Dorsolateral prefrontal cortex (tissue), 122 donors: ENCODE measurements at places on chromosomes 12 and 14.

DNA sequence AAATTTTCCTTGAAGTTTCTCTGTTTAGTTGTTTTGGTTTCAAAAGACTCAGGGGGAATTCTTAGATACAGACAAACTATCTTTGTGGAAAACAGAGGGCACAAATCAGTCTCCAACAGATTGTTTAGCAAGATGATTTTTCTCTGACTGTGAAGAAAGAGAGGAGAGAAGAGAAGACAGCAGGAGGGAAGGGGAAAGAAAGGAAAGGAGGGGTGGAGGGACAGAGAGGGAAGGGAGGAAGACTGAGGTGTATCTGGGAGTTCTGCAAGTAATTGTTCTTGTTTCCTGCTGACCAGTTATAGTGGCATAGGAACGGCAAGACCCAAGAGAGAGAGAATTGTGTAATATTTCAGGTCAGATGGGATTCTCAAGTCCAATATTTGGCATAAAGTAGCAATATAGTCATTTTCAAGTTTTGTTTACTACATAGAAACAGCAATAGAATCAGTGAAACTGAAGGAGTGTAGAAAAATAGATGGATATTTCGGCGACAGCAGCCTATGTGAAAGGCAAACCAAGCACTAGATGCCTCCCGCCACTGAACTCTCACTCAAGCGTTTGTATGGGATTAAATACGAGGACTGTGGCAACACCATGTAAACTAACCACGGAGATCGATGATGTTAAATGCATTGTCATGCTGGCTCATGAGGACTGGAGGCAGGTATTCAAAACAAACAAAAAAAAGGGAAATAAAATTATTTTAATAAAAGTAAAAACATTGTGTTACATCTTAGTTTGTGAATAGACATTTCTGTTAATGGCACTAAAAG, 342.5 kb downstream of the SLC16A7 start:
- DNase-seq = no peak

DNA sequence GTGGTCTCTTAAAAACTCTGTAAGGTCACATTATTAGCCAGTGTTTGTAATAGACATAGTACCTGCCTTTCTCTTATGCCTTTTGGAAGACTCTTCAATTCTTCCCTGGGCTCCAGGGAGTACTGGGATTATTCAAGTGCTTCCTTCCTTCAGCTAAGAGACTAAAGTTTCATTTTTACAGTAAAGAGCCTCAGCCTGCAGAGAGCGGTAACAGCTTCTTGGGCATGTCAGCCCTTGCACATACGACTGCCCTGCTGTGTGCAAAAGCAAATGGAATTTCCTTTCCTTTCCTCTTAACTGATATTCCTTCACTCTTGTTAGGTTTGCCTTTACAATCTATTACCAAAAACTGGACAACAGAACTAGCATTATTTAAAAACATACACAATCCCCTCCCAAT, 32.9 kb upstream of the AMIGO2 start:
- no peak for DNase-seq

GRCh38 chr12:52874573-52875435, 26.0 kb upstream of the KRT78 start:
- DNase-seq = no peak

DNA sequence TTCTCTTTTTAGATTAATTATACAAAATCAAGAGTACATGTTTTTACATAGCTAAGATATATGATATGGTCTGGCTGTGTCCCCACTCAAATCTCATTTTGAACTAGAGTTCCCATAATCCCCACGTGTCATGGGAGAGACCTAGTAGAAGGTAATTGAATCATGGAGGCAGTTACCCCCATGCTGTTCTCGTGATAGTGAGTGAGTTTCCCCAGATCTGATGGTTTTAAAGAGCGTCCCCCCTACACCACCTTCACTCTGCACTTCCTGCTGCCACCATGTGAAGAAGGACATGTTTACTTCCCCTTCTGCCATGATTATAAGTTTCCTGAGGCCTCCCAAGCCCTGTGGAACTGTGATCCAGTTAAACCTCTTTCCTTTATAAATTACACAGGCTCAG, 21.4 kb upstream of the DRAM1 start:
- no peak for DNase-seq

DNA sequence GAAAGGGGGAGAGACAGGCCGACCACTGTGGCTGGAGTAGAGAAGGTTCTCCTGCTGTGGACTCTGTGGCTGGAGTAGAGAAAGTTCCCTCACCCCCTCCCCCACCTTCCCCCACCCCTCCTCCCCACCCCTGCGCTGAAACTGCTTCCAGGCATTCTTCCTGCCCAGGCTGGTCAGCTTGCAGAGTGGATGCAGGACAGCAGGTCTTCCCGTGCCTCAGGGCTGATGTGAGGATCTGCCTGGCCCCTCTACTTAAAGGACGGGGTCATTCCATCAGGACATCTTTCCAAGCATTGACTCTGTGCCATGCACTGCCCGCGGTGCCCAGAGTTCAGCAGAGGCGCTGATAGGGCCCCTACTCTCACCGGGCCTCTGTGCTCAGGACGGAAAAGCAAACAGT, 13.2 kb upstream of the RIMBP2 start:
- DNase-seq = no peak

DNA sequence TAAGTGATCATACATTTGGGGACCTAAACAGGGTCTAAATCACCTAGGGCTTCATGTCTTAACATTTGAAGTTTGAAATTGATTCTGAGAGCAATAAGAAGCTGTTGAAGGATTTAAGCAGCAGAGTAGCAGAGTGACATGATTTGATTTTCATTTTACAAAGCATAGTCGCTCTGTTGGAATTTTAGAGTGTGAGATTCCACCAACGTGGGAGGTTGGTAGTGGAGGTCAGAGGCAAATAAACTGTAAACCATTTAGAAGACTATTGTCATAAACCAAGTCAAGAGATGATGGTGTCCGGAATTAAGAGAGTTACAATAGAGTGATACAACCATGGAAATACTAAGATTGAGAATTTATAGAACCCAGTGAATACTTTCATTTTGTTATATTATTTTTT, 52.7 kb upstream of the ZDHHC17 start:
- DNase-seq = no peak

- no peak for DNase-seq
Measured at GRCh38 chr12:122788387-122788786, 14.0 kb downstream of the CCDC62 start.

- DNase-seq = peak; percentile 61
Measured at GRCh38 chr14:80211153-80212022, at the start of gene DIO2. Gene DIO2, minus strand, starts transcription at chr14:80211504. Its CDS starts 32 bp downstream, at chr14:80211472.

GRCh38 chr12:116916714-116917114, 6.0 kb downstream of the FBXW8 start:
- no peak for DNase-seq

DNA sequence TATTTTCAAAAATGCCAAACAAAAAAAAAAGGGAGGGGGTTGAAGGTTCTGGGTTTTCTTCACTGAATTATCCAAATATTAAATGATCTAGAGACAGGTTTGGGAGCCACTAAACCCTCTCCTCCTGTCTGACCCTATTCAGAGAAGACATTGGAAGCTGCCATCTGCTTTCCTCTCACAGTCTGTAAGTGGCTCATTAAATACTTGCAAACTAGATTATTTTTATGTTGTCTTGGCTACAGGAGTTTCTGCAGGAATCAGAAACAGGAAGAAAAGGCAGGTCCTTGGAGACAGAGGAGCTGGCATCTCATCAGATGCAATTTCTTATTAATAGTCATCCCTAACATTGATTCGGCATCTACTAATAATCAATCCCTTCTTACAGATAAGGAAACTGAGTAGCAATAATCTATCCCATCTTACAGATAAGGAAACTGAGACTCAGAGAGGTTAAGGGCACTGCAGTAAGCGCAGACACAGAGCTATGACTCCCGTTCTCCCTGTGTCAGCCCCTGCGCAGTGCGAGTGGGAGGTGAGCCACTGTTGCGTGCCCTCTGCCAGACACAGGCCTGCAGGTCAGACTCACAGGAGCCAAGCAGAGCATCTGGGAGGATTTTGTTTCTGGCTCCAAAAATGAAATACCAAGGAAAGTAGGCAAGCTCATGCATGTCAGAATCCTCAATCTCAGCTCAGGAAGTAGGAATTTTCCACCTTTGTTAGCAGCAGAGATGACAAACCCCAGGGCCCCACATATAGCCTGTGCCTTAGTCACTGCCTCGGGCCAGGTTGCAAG, 11.0 kb downstream of the BDKRB2 start:
- DNase-seq = no peak
